ENCODE measurements at places on chromosomes 5 and 9.

DNA sequence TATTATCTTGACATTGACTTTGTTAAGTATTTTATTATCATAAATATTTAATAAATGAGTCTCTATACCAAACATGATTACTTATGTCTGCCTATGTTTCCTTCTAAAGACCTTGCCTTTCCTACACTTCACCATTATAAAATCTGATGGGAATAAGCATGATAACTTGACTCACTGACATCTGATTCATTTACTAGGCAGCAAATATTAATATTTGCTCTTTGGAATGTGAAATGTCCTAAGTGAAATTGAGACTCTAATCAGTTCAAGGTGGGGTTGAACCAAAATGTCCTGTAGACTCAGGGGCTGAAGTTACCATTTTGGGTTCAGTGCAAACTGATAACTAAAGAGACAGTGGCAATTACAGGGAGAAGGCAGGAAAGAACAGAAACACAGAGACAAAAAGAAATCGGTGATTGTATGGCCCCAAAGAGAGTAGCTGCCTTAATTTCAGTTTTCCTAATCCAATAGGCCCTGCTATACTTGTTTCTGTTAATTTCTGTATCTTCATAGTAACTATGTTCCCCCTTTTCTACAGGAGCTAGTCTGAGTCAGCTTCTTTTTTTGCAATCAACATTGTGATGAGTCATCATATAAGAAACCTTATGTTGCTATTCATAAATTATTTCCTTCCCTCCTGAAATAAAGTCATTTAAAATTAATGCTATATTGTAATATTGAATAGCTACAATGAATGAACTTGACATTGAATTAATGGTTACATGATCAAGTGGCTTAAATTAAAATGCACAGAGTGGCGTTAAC is 296.8 kb downstream of the PDE4D start:
- DNase-seq, result no peak

GRCh38 chr5:175850119-175850845 is 21.1 kb upstream of the CPLX2 start:
- no peak for DNase-seq

- DNase-seq, result peak; percentile 9
These were observed 18.1 kb downstream of the SLC1A1 start for GRCh38 chr9:4508246-4508906.

- peak; percentile 14 for DNase-seq
These were observed 59.1 kb upstream of the ENTREP1 start for GRCh38 chr9:69265891-69266290.

DNA sequence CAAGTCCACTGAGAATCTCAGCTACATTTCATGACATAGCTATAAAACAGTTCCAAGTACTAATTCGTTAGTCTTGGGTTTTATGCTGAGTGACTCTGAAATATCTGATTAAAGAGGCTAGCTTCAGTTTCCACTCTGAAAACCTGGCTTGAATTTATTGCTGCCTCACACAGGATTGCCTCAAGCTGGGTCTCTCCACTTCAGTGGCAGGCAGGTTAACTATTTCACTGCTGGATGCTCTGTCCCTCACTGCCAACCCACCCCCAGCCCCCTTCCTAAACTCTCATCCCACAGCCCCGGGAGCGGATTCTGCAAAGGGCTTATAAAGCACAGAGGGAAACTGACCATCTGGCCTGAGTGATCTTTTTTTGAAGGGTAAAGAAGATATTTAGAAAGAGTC is 318.3 kb downstream of the MLLT3 start:
- no peak for DNase-seq

GRCh38 chr5:151608522-151608921 is 17.4 kb upstream of the FAT2 start:
- DNase-seq, result no peak

GRCh38 chr5:94691949-94692348 is 73.5 kb downstream of the SLF1 start:
- no peak for DNase-seq

- no peak for DNase-seq
These were observed 587.2 kb upstream of the SEMA6A start for GRCh38 chr5:117161718-117162335.

- DNase-seq, result peak; percentile 95
These were observed 41.7 kb downstream of the TMEM167A start for GRCh38 chr5:83035373-83036100.

DNA sequence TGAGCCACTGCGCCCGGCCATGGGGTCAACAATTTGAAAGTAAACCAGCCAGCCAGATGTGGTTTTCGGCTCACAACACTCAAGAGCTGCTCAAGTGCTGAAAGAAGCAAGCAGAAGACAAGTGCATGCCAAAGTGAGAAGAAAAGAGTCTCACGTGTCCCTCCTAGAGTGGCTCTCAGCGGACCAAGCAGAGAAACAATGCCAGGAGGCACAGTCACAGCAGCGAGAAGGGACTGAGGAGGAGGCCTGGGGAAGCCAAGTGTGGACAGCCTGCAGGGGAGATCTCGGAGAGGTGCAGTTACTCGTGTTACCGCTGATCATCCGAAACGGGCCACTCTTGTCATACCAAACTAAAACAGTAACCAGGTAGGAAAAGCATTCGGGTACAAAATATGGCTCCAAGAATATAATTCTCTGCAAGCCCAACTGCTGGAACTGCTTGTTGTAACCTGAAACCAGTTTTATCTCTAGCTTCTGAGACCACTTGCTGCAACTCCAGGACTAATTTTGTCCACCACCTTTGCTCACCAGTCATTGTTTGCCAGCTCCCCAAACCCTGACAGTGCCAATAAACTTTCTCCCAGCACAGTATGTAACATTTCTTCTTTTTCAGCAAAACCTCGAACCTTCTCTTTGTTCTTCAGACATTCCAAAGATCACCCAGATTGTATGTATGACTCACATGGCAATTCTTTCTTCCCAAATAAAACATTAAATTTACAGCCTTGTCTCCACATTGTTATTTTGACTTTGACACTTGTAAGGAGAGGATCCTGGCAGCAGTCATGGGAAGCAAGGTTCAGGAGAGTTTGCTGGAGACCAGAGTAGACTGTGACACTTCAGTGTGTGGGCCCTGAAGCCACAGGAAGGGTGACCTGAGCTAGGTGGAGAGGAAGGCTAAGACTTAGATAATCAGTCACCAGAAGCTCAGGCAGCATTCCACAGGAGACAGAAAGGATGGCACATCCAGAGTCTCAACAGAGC is 6.3 kb downstream of the SLC35D2 start:
- peak; percentile 40 for DNase-seq

- DNase-seq, result no peak
These were observed 184.4 kb upstream of the EFNA5 start for GRCh38 chr5:107855171-107855570.

Data from myocyte (in vitro differentiated cells).